Esophagus muscularis mucosa (tissue), 4 donors: ENCODE measurements at places on chromosomes 1 and 21.

DNA sequence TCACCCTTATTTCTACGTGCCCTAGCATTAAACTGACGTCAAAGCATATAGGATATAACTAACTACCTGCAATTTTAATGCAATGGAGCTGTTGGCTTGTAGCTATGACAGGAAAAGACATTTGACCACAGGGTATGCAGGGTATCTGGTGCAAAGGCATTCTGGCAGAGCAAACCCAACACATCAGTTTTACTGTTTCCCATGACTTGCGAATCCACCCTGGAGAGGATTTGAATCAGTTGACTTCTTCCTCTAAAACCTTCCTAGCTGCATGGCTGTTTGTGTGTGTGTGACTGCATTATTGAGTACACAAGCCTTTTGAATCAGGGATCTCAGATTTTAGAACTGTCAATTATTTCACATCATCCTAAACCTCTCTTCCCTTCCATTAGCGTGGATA lies 41.7 kb upstream of the SYT14 start:
- DNase-seq: no peak

DNA sequence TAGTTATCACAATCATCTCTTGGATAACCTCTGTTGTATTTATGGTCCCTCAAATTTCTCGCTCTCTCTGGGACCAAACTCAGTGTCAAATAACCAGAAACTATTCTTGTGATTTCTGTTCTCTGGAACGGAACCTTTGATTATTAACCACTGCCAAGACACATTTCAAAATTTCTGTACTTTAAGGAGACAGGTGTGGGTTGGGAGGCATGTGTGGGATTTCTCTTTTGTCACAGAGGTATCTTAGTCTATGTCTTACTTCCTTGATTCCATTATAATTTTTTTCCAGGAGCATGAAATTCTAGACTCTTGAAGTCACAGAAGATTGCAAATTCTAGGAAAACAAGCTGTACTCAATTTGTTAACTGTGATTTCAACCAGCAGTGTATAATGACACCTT lies 919.0 kb upstream of the B3GALT2 start:
- DNase-seq: no peak

DNA sequence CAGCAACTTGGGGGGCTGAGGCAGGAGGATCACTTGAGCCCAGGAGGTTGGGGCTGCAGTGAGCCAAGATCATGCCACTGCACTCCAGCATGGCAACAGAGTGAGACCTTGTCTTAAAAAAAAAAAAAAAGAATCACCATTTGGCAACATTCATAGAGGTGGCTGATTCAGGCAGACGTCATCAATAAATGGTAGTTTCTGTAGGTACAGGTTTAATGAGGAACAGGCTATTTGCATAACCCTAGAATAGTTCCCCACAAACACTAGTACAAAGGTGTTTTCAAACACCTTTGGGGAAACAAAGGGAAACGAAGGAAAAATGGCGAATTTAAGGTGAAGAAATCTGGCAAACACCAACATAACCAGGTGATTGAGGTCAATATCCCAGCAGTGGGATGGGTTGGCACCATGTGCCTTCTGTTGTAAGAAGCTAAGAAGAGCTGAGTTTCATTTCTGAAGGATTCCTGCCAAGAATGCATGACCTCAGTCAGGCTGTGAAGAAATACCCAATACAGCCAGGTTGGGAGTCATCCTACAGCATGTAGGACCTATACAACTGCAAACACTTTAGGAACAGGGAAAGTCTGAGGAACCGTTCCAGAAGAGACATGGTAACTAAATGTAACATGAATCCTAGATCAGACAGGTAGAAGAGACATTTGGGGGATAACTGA lies 5.6 kb downstream of the LPAR3 start:
- DNase-seq: peak; percentile 24

DNA sequence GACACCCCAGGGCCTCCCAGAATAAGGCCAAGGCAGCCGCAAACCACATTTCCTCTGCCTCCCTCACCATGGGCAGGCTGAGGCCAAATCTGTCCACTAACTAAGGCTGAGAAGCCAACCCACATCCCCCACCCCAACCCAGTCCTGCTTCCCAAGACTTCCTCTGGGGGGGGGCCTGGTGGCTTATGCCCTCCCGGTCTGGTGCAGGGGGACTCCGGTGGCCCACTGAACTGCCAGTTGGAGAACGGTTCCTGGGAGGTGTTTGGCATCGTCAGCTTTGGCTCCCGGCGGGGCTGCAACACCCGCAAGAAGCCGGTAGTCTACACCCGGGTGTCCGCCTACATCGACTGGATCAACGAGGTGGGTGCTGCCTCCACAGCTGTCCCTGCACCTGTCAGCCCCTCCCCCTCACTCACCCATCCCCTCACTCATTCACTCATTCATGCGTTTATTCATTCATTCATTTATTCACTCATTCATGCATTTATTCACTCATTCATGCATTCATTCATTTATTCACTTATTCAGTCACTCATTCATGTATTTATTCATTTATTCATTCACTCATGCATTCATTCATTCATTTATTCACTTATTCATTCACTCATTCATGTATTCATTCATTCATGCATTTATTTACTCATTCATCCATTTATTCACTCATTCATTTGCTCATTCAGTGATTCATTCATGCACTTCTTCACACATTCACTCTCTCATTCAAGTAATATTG lies 7.3 kb downstream of the CTRC start:
- DNase-seq: no peak

- DNase-seq: peak; percentile 37
These were observed 134.4 kb upstream of the PRDX6 start for GRCh38 chr1:173342736-173343135.

DNA sequence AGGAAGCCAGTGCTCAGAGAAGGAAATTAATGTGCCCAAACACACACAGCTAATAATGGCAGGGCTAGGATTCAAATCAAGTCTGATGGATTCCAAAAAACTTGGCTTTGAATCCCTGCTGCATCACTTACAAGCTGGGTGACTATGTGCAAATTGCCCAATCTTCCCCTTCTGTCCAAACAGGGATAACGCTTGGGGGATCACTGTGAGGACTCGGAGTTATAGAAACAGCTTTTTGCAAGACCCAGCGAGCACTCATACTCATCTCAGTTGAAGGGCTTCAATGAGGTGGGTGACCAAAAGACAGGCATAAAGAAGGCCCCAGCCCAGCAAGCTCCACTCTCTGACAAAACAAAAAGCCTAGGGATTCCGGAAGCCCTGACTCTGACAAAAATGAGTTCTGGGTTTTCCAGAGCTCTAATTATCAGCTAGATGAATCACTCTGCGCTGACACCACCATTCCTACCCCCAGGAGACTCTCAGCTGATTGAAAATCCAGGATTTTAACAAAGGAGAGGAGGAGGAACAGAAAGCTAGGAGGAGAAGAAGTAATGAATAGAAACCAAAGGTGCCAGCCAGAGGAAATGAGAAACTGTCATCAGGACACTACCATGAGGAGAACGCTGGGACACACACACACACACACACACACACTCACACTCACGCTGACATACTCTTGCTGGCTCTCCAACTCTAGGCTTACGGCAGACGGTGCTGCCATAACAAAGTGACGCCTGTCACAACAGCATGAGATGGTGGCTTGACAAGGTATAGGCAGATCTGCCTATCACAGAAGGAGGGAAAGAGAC lies 1.6 kb upstream of the STK40 start:
- DNase-seq: no peak

GRCh38 chr1:7707527-7707926 lies 63.6 kb upstream of the VAMP3 start:
- DNase-seq: no peak

- DNase-seq: no peak
These were observed 1.1 kb upstream of the MARCKSL1 start for GRCh38 chr1:32336963-32337675.

GRCh38 chr1:156591432-156592157 lies at the start of gene NAXE:
Gene NAXE, plus strand, starts transcription at chr1:156591776. Its CDS starts 29 bp downstream, at chr1:156591805.
- peak; percentile 93 for DNase-seq

- DNase-seq: no peak
These were observed 15.9 kb downstream of the SDC3 start for GRCh38 chr1:30892671-30893073.

DNA sequence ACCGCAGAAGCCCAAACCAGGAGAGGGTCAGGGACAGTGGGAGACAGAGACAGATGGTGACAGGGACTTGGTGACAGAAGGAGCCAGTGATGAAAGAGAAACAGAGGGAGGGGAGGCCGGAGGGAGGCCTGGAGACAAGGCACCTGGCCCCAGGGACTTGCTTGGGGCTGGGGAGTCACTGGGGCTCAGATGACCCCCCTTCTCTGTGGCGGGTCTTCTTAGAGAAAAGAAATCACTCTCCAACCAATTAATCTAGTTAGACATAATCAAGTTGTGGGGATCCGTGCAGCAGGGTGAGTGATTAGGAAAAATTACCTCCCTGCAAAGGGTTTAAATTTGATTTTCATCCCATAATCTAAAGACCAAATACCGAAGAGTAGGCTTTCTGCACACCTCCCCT lies 519.8 kb downstream of the PTPRU start:
- peak; percentile 62 for DNase-seq

- no peak for DNase-seq
These were observed 19.2 kb downstream of the PRXL2B start for GRCh38 chr1:2605509-2606395.

DNA sequence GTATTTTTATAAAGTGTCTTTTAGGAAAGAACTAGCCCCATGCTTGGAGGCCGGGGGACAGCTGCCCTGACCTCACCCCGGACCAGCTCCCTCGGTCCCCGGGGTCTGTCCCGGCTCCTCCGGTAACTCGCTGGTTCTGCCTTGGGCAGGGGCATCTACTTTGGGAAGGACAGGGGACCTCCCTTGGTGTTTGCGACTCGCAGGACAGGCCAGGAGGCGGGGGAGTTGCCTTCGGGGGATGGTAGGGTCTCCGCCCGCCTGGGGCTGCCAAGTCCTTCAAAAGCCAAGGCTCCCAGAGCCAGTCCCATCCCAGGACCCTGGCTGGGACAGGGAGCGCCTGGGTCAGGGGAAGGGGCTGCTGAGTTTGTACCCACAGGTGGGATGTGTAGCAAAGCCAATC lies 157.9 kb downstream of the PEX14 start:
- DNase-seq: no peak

- no peak for DNase-seq
These were observed 50.5 kb upstream of the PPP2R5A start for GRCh38 chr1:212234431-212235395.

- DNase-seq: no peak
These were observed 23.8 kb downstream of the PRDM2 start for GRCh38 chr1:13723810-13724209.

GRCh38 chr21:27795418-27795817 lies 828.5 kb upstream of the ADAMTS5 start:
- DNase-seq: no peak

DNA sequence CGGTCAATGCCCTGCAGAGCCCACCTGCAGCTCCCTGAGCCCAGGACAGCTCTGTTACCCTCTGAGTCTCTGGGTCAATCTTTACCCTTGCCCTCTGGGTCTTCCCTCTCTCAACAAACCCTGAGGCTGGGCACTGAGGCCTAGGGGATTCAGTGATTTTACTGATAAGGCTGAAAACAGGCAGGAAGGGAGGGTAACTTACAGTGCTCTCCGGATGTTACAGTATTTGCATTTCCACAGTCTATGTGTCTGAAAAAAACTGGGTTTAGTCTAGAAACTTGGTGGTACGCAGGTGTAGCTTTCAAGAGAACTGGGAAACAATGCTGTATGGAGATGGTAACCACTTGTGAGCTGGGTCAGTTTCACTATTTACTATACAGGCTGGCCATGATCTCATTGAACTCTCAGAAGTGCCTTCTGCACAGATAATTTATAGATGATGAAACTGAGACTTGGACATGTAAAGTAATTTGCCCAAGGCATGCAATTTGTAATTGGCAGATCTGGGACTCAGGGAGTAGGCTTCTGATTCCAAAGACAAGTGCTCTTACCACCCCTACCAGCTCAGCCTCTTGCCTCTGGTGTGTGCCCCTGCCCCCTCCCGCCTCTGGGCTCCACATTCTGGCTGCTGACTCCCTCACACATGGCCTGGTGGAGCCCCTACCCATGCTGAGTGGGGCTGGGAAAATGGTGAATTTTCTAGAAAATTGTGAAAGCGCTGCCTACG lies 48.8 kb downstream of the TENT5C start:
- DNase-seq: no peak

DNA sequence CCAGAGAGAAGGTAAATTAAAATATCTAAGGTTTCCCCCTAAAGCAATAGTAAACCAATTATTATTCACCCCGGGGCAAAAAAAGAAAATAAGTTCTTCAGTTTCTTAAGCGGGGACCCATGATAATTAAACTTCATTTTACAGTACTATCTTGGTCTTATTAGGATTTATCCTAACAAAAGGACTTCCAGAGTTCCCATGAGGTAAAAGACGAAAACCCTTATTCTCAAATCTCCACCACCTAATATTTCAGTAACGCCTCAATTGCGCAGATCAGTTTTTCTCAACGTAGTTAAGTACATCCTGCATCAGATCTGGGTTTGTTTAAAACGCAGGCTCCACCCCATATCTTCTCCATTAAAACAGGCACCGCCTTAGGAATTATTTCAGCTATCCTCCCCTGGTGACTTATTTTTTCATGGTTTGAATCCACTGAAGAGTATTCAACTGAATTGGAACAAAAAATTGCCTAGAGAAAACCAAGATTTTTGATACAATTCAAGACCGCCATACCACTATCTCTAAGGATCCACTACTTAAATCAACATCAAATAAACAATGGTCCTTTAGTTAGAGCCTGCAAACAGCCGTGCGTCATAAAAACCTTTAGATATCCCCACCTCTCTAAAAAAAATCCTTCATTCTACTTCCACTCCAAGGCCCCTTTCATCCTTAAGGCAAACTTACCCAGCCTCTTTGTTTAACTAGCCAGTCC lies 1.7 kb downstream of the MCL1 start:
- DNase-seq: no peak

- no peak for DNase-seq
These were observed 505.8 kb downstream of the SMYD3 start for GRCh38 chr1:246001142-246001836.

- DNase-seq: no peak
These were observed 3.0 kb downstream of the TTC39A start for GRCh38 chr1:51327386-51327785.

GRCh38 chr1:64540265-64540791 lies 70.4 kb downstream of the CACHD1 start:
- DNase-seq: no peak

- no peak for DNase-seq
These were observed 34.4 kb downstream of the NENF start for GRCh38 chr1:212466898-212467650.

GRCh38 chr21:30747159-30747558 lies at the start of gene KRTAP21-2:
Gene KRTAP21-2, minus strand, starts transcription at chr21:30747259. Its CDS starts 57 bp downstream, at chr21:30747202.
- DNase-seq: no peak

DNA sequence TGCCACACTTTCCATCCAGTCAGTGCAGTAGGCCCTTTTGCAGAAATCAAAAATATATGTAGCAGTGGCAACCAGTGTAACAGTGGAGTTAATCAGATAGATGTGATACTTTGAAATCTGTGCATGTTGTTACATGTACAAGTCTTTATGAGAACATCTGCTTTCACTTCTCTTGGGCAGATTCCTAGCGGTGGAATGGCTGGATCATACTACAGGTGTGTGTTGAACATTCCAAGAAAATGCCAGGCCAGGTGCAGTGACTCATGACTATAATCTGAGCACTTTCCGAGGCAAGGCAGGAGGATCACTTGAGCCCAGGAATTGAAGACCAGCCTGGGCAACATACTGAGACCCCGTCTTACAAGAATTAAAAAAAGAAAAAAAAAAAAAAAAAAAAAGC lies 55.3 kb downstream of the GNB1 start:
- DNase-seq: no peak
